ENCODE measurements at places on chromosomes 16 and 17. TPM values are rescaled to one million over a fixed set of nuclear protein-coding genes. Genes with fewer than 3 reads are reported as not detected.
A peak's percentile ranks its signal among the peaks of the same experiment; 100 is the strongest.

GRCh38 chr16:30406795-30407101 lies 658 bp upstream of the ZNF771 start:
- no peak for DNase-seq

Gene KRTAP4-6
- not detected for total RNA-seq

Gene KRTAP3-2
- not detected for total RNA-seq

GRCh38 chr17:34199932-34200534 lies 55.1 kb upstream of the CCL2 start:
- DNase-seq: peak; percentile 66

Gene KRTAP3-1
- total RNA-seq: not detected

Gene TEKT1
- not detected for total RNA-seq

GRCh38 chr17:69594641-69595040 lies 180.1 kb downstream of the MAP2K6 start:
- no peak for DNase-seq

DNA sequence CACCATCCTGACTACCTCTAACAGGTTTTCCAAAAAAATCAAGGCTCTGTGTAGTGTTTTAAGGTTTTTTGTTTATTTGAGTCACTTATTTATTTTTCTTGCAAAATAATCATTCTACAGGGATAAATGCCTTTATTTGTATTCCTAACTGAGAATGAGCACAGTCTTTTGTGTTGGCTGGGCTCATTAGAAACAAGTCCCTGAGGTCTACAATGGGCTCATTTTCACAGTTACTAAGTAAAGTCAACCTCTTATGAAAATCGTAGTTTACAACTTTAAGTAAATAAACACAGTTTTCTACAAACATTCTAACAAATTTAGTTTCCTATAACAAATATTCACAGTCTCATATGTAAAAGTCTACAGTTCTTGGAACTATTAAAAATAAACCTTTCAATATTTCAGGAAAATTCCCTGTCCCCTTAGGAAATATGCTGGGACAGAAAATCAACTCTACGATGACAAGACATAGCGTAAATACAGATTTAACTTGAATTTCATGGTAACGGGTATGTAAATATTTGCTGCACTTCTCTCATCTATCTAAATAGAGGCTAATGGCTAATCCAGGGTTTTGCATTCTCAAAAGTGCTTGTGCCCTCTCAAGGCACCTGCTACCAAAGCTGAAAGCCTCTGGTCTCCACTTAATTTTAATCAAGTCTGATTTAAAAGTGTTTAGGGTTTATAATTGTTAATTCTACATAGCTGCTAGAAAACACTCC lies 31.5 kb upstream of the CDH5 start:
- DNase-seq: no peak

GRCh38 chr16:48629531-48629930 lies 19.6 kb upstream of the N4BP1 start:
- DNase-seq: no peak

- DNase-seq: no peak
Measured at GRCh38 chr16:13923703-13924298, 3.8 kb downstream of the ERCC4 start.

DNA sequence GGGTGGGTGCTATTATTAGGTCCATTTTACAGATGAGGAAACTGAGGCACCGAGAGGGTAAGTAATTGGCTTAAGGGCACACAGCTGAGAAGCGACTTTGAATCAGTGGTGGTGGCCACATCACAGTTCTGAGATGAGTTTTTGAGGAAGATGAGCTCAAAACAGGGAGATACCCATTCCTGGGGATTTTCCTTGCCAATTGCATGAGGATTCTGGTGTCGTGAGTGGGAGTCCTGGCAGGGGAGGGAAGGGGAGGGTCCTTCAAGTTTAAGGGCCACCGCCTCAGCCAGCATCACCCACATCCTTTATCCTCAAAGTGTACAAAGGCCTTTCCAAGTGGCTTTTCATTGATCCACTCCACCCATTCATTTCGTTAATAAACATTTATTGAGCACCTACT lies 45.3 kb downstream of the IL21R start:
- no peak for DNase-seq

GRCh38 chr17:78876094-78876597 lies 26.9 kb downstream of the CEP295NL start:
- DNase-seq: no peak

- no peak for DNase-seq
Measured at GRCh38 chr17:72234985-72235384, 114.2 kb downstream of the SOX9 start.

DNA sequence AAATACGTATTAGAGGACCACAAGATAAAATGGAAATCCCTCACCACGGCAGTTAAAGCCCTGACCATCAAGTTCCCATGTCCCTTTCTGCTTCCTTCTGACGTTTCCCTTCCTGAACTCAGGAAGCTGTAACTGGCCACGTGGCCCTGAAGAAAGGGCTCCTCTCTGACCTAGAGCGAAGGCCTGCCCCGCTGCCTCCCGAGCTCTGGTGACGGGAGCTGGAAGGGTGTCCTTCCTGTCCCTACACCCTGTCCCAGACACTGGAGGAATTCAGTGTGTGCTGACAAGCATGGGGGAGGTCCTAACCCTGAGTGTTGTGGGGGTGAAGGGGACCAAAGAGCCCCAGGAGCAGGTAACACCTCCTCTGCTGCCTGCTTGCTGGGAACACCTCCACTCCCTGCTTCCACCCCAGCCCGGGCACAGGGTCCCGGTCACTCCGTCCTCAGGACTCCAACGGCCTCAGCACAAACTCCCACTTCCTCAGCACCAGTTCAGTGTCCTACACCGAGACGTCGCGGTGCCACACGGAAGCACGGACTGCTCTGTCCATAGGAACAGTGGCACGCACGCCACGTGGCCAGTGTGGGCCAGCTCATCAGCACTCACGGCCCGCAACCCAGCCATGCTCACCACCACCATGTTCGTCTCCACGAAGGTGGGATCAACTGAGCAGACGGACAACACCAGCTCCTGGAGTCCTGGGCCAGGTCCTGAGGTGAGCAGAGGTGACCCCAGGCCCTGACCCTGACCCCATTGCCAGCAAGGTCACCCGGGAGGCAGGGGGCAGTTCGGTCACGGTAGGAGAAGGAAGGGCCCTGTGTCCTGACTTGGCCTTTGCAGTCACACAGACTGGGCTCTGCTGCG lies 16.9 kb downstream of the TMEM235 start:
- no peak for DNase-seq

- DNase-seq: no peak
Measured at GRCh38 chr17:21268596-21269188, 15.5 kb upstream of the NATD1 start.

GRCh38 chr16:50275098-50275415 lies 8.7 kb downstream of the ADCY7 start:
- DNase-seq: no peak

Data from left colon (tissue), 2 donors.